ENCODE measurements at places on chromosomes 4 and X.

DNA sequence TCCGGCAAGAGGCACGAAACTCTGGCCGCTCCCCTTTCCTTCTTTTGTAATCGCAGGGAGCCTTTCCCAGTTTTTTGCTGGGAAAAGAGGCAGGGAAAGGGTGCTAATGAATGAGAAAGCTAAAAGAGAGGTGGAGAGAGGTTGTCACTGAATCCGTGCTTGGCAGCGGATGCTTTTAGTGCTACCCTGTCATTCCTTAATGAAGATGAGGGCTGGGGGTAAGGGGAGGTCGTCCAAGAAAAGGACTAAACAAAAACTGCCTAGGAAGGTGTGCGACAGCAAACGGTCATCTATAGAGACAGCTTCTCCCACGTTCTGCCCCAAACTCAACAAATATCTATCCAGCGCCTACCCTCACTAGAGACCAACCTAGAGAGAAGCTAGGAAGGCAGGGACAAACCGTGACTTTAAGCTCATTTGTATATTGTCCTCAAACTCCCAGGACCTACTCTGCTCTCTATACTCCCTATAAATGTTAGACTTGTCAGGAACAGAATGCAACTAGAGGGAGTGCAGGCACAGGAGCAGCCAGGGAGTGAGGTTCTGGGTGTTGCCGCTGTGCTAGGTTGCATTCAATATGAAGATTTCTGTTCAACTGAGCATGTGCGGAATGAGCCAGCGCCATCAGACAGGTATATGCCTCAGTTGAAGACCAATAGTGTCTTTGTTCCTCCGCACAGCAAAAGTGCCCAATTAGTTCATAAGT lies 777 bp upstream of the CASK start:
- no peak for DNase-seq

GRCh38 chr4:184548648-184549341 lies 74.4 kb upstream of the IRF2 start:
- DNase-seq, result no peak

GRCh38 chr4:142405021-142405694 lies 440.9 kb downstream of the INPP4B start:
- no peak for DNase-seq

DNA sequence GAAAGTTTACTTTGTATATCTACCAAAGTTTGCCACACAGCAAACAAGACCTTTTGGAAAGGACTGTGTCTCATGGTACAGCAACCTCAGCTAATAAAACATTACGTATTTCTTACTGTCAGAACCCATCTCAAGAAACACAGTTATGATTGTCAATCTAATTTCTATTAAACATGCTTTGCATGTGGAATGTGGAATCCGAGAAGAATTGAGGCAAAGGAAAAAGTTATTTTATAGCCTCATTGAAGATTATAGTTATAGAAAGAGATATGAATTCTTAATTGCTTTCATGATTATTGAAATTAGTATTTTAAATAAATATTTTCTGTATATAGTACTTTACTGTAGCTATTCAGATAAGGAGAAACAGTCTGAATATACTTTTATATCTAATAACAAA lies 5.4 kb downstream of the PCDH7 start:
- DNase-seq, result no peak

All from stimulated activated CD8-positive, alpha-beta memory T cell treated with anti-CD3 and anti-CD28 coated beads, Interleukin-12 subunit alpha, Interleukin-12 subunit beta, amount 100 ng/mL, for 4 hours (primary cell).